Forelimb muscle (tissue), 1 donor: ENCODE measurements at places on chromosomes 1 and 21.

DNA sequence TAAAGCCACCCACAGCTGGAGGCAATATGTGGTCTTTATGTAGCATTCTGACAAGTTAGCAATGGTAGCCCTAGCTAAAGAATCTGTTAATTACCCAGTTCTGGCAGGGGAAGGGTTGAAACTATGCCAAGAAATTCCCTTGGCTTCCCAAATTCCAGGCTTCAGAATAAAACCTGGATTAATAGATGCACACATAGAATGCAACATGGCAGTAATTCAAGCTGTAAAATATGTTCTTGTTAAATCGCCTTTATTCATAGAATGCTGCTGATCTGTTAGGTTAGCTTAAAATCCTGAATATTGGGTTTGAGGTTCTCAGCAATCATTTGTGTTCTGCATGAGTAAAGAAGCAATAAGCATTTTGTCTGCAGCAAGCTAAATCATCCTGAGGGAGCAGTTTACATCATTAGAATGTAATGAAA, 80.1 kb downstream of the ZNF326 start:
- DNase-seq: no peak

- peak; percentile 4 for DNase-seq
These were observed 64.6 kb upstream of the FMN2 start for GRCh38 chr1:240027059-240027462.

GRCh38 chr1:241598249-241598648, 41.9 kb downstream of the CHML start:
- no peak for DNase-seq

DNA sequence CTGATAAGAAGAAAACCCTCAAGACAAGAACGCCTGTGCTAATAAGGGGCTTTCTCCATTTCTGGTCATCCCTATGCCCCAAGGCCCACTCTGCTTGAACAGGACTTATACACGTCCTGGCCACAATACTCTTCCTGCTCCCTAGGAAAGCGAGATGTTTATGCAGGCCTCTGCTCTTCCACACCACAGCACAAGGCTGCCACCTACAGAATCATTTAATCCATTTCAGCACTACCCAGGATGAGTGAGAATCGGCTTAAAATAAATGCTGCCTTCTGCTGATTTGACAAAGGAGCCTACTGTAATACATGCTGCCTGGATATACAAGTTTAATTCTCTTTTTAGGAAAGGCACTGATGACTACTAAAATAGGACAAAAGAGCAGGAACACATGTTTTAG, 29.4 kb downstream of the FRRS1 start:
- no peak for DNase-seq

DNA sequence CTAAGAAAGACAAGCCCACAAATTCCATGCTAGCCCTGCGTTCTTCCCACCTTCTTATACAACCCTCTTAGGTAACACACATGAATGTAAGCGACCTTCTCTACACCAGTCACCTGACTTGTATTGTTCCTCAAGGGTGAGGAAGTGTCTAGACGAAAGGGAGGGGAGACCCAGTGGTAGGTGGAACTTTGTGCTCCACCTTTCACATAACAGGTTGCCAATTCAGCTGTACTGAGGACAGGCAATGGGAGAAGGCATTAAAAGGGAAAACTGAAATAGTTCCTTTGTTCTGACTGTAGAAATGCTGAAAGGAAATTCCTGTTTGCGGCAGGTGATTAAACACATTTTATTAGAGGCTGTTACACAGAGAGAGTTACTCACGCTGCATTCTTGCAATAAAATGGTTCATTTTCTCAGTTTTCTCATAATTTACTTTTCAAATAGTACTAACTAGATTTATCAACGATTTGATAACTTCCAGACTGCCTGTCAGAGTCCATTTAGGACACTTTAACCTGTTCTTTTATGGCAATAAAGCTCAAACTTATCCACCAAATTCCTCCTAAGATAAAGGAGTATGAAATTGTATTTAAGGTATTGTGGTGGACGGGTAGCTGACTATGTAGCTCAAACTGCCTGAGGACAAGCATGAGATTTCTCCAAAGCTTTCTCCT, 17.8 kb upstream of the CHRM3 start:
- DNase-seq: no peak

DNA sequence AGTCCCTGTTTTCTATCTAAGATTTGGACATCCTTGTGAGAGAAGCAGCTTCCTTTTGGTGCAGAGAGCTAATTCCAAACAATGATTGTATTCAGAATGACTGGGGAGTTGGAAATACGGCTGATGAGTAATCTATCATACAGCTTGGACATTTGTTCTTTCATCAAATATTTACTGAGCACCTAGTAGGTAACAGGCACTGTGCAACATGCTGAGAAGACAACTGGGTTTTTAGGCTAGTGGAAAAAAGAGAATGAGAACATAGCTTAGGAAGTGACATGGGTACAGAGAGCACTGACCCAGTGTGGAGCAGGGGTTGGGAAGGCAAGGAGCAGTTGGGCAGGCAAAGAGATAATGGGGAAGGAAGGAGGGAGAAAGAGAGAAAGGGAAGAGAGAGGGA, 87.5 kb downstream of the TBX19 start:
- DNase-seq: no peak
